ENCODE measurements at places on chromosomes 7 and 10.

- peak; percentile 28 for DNase-seq
Measured at GRCh38 chr7:12389089-12389700, 14.5 kb downstream of the VWDE start.

DNA sequence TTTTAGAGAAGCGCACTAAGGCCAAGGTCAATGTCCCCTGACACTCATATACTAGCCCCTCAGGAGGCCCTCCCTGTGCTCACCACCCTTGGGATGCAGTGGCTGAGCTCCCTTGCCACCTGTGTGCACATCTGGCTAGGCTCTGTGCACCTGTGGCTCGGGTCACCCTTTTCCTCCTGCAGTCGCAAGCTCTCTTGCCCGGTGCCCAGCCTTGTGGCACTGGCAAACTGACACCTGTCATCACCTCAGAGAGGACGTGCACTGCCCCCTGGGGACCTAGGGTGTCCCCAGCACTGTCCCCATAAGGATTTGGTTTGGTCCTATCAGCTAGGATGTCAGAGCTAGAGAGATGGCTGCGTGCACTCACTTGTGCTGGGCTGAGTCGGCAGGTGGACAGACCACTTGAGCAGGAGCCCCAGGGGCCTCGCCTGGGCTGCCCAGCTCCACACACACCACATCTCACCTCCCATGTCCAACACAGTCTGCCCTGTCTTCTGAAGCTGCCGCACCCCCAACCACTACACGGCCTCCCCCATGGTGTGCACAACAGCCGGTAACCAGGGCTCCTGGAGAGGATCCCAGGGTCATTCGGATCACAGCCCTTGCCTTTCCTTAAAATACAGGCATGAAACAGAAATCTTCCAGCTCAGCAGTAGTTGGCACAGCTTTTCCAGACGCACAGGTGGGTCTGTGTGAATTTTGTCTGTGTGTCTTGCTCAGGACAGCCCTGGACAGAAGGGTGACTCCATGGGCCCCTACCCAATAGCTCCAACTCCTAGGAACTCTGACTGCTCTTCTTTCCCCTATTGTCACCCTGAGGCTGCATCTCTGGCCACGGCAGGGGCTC lies 111.0 kb downstream of the GRID1 start:
- DNase-seq: no peak

- no peak for DNase-seq
Measured at GRCh38 chr10:1464881-1465417, 272.4 kb downstream of the ADARB2 start.

DNA sequence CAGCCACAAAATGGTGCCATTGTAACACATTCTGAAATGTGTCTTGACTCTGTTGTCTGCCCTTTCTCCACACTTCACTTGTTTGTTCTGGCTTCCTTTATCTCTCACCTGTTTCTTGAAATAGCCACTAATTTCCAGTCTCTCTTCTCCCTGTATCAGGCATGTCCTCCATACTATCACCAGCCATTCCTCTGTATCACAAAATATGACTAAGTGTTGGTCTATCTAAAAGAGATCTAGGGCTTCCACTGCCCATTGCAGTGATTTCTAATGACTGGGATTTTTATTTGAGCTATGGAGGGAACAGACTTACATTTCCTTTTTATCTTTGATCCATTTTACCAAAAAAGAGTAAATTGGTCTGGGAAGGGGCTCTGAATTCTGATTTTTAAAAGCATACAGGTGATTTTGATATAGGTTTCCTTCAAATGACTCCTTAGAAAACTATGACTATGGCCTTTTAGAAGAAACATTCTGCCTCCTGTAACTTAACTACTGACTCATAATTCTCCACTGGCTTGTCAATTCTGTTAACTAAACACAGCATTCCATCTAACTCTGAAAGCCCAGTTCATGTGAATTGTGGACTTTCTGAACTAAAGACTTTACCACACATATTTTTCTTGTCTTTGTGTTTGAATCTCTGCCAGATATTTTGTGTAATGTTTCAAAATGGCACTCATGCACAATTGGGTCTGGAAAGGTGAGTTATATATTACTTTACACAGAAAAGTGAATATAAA lies 1121.4 kb downstream of the XPNPEP1 start:
- DNase-seq: no peak
